ENCODE measurements at places on chromosomes 1 and 21.

DNA sequence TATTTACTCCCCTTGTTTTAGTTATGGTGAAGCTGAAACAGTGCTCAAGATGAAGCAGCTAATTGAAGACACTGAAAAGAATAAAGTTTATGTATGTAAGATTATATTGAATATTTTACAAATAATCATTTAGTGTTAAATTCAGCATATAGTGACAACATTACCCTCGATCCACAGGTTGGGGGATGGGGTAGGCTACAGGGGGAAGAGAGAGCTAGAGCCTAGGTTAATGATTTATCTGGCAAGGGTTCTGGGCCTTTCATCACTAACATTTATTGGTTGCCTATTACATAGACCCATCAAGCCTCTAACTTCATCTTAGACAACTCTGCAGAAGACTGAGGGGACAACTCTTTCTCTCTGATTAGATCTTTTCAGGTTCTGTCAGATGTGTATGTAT lies 21.3 kb downstream of the ZCCHC17 start:
- DNase-seq = no peak

DNA sequence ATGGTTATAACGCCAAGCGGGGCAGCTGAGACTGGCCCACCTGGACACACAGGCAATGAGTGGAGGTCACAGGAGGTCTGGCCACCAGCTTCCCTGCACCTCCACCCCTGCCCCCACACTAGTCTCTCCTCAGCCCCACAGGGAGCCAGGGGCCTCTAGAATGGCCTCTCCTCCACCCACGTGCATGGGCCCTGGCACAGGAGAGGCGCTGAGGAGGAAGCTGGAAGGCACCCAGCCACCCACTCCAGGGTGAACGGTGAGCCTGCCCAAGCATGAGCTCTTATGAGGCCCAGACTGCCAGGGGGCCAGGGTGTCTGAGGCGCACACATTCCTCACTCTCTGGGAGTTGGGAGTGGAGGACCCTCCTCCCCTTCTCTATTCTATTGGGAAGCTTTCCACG lies 22.2 kb downstream of the LRP8 start:
- no peak for DNase-seq

- no peak for DNase-seq
Observed at GRCh38 chr21:43867332-43867703, 2.3 kb downstream of the AGPAT3 start.

DNA sequence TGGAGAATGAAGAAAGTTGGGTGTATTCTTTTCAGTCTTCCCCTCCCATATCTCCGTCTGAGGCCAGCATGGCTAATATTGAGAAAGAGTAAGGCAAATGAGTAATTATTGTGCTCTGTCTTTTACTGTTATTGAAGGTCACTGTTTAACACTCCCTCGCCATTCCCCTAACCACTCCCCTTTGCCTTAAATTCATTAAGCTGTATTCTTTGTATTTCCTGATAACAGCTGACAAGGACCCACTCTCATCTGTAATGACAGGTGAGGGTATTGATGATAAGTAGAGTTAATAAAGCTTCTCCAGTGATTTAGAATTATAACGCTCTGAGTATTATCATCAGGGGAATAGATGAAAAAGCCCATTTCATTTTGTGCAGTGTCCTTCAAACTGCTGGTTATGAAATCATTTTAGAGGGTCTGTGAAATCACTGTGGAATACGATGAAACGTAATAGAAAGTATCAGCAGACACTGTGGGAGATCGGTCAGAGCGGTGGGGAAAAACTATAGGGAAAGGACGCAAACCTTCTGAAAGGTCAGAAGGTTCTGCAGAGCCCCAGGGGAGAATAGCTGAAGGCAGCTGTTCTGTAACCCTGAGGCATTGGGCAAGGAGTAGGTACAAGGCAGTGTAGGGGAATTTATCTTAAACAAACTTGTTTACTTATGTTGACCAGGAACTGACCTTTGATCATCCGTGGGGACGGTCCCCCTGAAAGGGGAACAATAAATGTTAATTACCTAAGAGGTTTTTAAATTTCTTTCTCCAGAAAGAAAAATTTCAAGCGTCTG lies 46.3 kb upstream of the CACYBP start:
- no peak for DNase-seq

- DNase-seq = no peak
Observed at GRCh38 chr1:224526771-224527170, 89.3 kb upstream of the CNIH3 start.

DNA sequence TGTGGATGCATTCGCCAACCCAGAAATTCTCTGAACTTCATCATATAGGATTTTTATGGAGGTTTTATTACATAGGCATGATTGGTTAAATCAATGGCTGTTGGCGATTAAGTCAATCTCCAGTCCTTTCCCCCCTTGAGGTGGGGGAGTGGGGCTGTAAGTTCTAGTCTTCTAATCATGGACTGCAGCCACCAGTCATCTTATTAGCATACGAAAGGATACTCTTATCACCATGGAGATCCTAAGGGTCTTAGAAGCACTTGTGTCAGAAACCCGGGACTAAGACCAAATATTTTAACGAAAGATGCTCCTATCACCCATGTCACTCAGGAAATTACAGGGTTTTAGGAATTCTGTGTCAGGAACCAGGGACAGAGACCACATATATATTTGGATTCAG lies 36.3 kb downstream of the SDCCAG8 start:
- DNase-seq = no peak

DNA sequence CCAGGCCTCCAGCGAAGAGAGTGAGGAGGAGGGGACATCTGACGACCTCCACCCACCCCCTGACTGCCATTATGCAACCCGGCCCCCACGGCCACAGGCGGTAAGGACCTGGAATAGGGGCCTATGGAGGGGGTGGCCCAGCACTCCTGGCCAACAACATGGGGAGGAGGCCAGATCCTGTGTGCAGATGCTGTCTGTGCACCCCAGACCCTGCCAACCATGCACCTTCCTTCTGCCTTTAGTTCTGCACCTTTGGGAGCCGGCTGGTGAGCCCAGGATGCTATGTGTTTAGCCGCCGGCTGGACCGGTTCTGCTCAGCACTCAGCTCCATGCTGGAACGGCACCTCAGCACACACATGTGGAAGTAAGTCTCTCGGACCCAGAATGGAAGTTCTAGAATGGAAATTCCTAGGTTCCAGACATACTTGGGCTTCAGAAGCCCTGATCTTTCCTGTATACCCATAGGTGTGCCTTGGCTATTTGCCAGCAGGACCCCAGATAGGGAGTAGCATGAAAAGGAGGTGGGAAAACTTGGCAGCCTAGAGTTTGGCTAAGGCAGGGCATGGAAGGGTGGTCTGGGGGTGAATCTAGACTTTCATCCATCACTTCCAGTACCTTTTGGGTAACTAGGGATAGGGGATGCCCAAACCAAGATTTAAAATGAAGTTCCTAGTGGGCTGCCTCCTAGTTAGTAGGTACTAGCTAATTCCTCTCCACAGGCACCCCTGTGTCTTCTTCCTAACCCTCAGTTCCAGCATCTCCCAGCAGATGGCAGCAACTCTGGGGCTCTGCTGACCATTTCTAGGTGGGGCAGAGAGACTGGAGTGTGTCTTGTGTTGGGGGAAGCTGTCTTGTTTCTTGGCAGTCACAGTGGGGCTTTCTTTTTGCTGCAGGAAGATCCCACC lies 3.6 kb upstream of the CYB561D1 start:
- peak; percentile 78 for DNase-seq

- DNase-seq = no peak
Observed at GRCh38 chr1:34419663-34420136, 243.0 kb downstream of the C1orf94 start.

DNA sequence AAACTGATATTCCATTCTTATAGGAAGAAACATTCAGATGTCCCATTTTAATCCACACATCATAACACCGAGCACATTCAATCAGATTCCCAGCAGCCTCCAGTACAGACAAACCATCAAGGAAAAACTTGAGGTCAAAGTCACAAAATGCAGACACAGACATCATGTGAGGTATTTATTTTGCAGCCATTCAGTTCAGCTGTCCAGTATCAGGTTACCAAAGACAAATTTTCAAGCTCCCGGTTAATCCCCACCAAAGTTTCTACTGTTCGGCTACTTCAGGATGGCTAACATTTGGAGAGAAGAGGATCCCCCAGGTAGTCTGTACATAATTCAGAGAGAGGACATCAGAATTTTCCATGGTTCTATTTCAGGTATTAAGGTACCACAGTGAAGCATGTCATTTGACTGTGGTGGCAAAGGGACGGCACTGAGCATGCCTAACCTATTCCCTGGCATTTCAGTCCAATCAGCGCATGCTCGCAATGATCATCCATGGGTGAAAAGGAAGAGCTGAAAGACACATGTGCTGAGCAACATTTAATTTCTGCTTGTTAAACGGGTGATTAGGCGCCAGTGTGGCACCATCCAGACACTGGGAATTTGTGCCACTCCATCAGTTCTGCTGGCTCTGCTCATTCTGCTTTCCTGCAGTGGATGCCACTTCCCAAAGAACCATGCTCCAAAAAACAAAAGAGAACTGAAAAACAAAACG lies 13.6 kb upstream of the NDC1 start:
- DNase-seq = no peak

- DNase-seq = no peak
Observed at GRCh38 chr1:43689289-43689688, 18.0 kb upstream of the ST3GAL3 start.

DNA sequence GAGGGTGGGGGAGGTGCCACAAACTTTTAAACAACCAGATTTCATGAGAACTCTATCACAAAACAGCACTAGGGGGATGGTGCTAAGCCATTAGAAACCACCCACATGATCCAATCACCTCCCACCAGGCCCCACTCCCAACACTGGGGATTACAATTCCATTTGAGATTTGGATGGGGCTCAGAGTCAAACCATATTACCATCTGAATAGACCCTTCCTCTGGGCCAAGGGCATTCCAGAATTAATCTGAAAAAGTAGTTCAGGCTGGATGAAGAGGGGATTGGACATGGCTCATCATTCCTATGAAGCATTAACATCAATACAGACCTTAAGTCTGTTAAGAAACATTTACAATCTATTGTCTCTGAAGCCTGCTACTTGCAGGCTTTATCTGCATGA lies 149.9 kb upstream of the DNAH14 start:
- no peak for DNase-seq

- peak; percentile 74 for DNase-seq
Observed at GRCh38 chr1:71049951-71050598, 2.5 kb upstream of the PTGER3 start.

GRCh38 chr1:2925918-2926317 lies 95.3 kb upstream of the ACTRT2 start:
- no peak for DNase-seq

- DNase-seq = peak; percentile 33
Observed at GRCh38 chr1:174023440-174023839, 1.3 kb upstream of the RC3H1 start.

GRCh38 chr21:44876849-44877575 lies 3.5 kb upstream of the PTTG1IP start:
- no peak for DNase-seq

GRCh38 chr1:92817137-92817697 lies 14.6 kb upstream of the RPL5 start:
- no peak for DNase-seq

- DNase-seq = no peak
Observed at GRCh38 chr1:91672601-91673161, 172.0 kb downstream of the CDC7 start.

- peak; percentile 53 for DNase-seq
Observed at GRCh38 chr1:45205011-45205909, 1.1 kb downstream of the ZSWIM5 start.

DNA sequence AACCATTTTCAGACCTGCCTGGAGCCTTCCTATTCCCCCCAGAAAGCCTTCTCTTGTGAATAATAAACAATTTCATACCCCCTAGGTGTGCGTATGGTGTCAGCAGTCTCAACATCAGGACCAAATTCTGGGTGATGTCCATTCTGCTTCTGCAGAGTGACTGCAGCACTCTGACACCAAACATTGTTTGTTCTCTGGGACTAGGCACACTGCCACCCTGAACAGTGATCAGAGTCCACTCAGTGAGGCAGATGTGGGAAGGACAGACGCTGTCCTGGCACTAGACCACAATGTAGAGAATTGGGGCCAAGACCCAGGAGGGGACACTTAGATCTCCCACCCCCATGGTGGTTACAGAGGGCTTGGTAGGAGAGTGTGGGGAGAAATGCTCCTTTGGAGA lies 175.1 kb downstream of the BACH1 start:
- no peak for DNase-seq

DNA sequence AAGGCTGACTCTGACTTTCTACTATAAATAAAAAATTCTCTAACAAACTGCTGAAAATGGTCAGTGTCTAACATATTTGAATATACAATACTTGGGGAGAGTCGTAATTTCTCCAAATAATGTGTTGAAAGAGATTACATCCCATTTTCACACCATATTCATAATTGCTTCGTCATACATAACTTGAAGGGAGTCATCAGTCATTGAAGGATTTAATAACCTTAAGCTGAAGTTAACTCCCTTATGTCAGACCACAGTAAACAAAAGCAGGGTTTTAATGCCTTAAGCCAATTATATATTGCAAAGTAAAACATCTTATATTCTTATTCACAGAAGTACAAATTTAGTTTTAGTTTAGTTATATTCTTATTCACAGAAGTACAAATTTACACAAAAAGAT lies 129.9 kb downstream of the RERE start:
- no peak for DNase-seq

DNA sequence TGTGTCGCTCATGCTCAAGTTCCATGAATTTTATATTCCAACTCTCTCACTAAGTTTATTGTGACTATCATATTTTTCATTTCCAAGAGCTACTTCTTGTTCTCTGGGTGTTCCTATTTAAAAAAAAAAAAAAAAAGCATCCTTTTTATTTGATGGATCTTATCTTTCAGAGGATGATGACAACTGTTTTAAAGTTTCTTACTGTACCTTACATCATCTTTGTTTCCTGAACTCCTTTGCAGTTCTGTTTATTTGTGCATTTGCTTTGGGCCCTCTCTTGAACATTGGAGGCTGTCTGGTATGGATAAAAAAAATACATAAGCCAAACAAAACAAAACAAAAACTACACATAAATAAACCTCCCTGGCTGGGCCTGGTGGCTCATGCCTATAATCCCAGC lies 32.1 kb upstream of the FAM20B start:
- DNase-seq = no peak

DNA sequence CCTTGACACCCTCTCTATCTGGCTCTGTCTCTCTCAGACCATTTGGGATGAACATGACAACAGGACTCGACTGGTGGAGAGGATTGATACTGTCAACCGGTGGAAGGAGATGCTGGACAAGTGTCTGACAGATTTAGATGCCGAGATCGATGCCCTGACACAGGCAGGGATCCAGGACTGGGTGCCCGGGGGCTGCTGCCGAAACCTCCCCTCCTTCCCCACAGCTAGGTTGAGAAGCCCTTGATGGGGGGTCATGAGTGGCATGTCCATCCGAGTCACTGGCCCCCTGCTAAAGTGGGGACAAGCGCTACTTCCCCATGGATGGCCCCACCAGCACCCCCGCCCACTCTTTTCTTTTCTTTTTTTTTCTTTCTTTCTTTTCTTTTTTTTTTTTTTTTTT lies 1.2 kb downstream of the TEKT2 start:
- no peak for DNase-seq

GRCh38 chr1:161001525-161001924 lies 19.4 kb downstream of the F11R start:
- no peak for DNase-seq

- DNase-seq = no peak
Observed at GRCh38 chr1:223338811-223339746, 24.9 kb downstream of the SUSD4 start.
